ENCODE measurements at places on chromosomes 12 and 14. TPM values are rescaled to one million over a fixed set of nuclear protein-coding genes. Genes with fewer than 3 reads are reported as not detected.

The GPR162 gene
- 9.9 TPM for total RNA-seq

The OVCH1 gene
- 0.78 TPM for total RNA-seq

The VWF gene
- 183 TPM for total RNA-seq

The RNASE3 gene
- 0.83 TPM for total RNA-seq

GRCh38 chr12:105840384-105840783 lies 298.4 kb downstream of the NUAK1 start:
- DNase-seq = no peak

DNA sequence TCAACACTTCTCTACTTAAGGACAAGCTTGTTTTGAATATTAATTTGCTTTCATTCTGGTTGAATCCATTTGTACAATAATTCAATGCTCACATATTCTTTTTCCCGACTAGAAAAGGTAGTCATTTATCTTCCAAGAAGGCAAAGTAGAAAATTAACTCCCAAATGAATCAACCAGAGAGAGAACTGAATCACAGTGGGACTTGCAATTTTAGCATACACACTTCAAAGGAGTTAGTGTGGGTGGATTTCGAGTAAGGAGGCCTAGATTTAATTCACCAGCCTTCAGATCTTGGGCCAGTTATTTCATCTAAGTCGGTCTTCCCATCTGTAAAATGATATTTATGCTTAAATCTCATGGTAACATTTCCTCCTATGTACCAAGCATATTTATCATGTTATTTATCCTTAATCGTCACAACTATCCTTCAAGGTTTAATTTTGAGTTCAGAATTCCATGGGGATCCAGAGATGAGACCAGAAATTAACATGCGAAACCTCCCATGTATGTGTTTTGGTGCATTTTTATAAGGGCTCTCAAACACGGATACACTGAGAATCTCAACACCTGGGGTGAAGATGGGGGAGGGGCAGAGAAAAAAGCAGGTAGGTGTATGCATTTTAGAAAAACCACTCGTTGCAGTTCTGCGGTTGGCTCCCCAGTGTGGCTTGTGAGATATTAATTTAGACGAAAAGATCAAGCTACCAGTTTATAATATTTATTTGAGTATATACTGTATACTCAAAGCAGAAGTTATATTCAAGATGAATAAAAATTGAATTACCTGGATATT lies 38.9 kb upstream of the IL22 start:
- DNase-seq = no peak

GRCh38 chr12:51890133-51890464 lies 2.2 kb downstream of the ANKRD33 start:
- DNase-seq = no peak

GRCh38 chr12:110826592-110827200 lies 20.1 kb upstream of the CCDC63 start:
- DNase-seq = peak; percentile 97

- no peak for DNase-seq
These were observed 24.7 kb downstream of the ISCA2 start for GRCh38 chr14:74518221-74518620.

DNA sequence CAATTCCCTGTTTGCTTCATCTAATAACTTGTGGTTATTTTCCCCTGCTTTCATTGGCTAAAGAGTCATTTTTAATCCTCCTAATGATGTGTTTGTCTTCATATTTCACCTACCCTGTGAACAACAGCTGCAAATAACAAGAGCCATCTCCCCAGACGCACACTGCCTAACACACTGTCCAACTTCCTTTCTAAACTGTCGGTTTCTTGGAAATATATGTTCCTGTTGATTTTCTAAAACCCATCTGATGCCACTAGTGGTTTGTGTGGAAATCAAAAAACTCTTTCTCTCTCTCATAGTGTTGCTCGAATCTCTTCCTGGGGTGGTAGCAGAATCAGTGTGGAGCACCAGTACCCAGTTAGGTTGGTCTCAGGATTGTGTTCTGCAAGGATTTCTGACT lies 226.9 kb downstream of the EPS8 start:
- no peak for DNase-seq
